Activated naive CD8-positive, alpha-beta T cell treated with anti-CD3 and anti-CD28 coated beads, Interleukin-2, amount 10 ng/mL, durations not matched to agents 7 days and 5 days (primary cell): ENCODE measurements at places on chromosomes 4 and X. TPM values are rescaled to one million over a fixed set of nuclear protein-coding genes. Genes with fewer than 3 reads are reported as not detected.

- H3K36me3 ChIP-seq = no peaks in the 10 kb centered on the region
- no peak overlapping the region for H3K27ac ChIP-seq
- DNase-seq = no peak
- no peak overlapping the region for H3K4me3 ChIP-seq
- no peaks in the 10 kb centered on the region for H3K4me1 ChIP-seq
- peaks cover 2% of the 10 kb centered on the region for H3K27me3 ChIP-seq
These were observed 274.1 kb upstream of the GK2 start for GRCh38 chr4:79682161-79682560.

DNA sequence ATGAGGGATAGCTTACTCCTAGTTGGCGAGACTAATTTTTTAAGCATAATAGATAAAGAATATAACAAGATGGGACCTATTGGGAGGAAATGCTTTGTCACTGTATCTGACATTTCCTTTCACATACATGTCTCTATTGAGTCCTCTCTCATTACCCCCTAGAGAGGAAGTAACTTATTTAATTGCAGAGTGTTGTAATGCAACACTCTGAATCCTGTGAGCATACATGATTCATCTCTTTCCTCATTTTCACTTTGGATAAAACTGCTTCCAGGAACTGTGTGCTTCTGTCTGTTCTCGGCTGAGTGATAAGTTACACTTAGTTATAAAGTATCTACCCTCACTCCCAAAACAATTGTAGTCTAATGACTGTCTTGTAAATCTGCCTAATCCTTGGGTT lies 266.1 kb upstream of the ANXA10 start:
- H3K4me3 ChIP-seq = no peak overlapping the region
- no peaks in the 10 kb centered on the region for H3K27me3 ChIP-seq
- no peak for DNase-seq
- H3K27ac ChIP-seq = no peak overlapping the region

- H3K36me3 ChIP-seq = no peaks in the 10 kb centered on the region
- peaks cover 6% of the 10 kb centered on the region for H3K4me1 ChIP-seq
- H3K4me3 ChIP-seq = no peak overlapping the region
- peak; percentile 28 for DNase-seq
These were observed 6.8 kb upstream of the TCEANC start for GRCh38 chrX:13646154-13646549.

The CPZ gene
- total RNA-seq = not detected

GRCh38 chrX:3348191-3348590 lies 1.7 kb upstream of the MXRA5 start:
- DNase-seq = no peak
- H3K4me3 ChIP-seq = no peak overlapping the region
- H3K4me1 ChIP-seq = no peaks in the 10 kb centered on the region
- H3K27me3 ChIP-seq = peaks cover 24% of the 10 kb centered on the region

DNA sequence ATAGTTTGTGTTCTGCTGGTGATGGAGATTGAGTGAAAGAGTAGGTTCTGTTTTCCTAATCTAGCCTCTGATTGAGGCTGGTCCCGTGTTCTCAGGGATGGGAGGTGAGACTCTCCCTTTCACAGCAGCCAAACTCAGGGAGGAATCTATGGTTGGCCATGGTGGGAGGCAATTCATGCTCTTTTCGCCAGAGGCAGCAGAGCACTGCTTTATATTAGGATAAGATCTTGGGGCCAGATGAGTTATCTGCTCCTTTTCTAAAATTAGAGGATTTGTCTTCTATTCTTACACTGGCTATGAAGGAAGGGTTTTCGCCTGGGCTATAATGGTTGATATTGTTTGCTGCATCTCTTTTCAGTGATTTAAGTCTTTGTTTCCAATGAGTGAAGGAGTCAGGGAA lies 63.9 kb upstream of the NLGN4X start:
- peaks cover under 1% of the 10 kb centered on the region for H3K27me3 ChIP-seq
- DNase-seq = no peak

DNA sequence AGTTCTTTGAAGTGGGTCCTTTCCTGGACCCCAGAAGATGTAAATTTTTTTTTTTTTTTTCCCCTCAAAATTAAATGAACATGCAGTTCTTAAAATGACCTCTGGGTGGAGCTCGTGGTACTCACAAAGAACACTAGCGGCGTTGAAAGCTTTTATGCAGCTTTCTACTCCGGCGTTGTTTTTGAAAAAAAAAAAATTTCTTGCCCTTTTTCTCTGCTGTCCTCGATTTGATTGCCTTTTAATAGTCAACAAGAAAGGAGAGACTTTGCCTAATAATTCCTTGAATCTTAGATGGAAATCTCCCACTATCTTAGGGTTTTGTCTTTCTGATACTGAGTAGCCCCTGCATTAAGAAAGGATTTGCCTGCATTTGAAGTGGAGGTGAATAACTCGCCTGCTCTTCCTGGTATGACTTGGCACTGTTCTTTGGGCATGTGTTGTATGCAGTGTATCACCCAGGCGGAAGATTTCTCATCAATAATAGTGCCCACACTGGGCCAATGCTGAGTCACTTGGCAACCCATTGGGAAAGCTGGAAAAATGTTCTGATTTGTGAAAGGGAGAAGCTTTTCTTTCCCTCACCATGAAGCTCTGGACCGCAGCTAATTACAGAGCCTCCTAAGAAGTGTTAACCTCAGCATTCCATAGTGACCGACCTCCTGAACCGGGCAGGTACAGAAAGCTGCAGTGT lies 104.0 kb downstream of the PHEX start:
- DNase-seq = no peak
- no peak overlapping the region for H3K27ac ChIP-seq
- H3K4me1 ChIP-seq = no peaks in the 10 kb centered on the region
- H3K36me3 ChIP-seq = no peaks in the 10 kb centered on the region

DNA sequence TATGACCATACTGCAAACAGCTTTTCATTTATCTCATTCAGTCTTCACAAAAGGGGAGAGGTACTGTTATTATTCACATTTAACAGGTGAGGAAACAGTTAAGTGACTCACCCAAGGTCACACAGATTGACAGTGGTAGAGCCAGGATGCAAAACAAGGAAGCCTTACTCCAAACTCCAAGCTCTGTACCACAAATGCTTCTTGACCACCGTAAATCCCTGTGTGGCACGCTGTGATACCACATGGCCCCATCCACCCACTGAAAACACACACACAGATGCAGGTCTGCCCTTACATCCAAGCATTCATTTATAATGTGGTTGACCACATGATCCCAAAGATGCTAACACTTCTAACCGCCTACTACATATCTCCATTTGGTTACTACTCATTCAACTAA lies 129.5 kb downstream of the TSPAN5 start:
- no peak for DNase-seq
- no peaks in the 10 kb centered on the region for H3K27me3 ChIP-seq
- H3K4me1 ChIP-seq = peaks cover 7% of the 10 kb centered on the region
- peaks cover 9% of the 10 kb centered on the region for H3K36me3 ChIP-seq
- no peak overlapping the region for H3K27ac ChIP-seq

DNA sequence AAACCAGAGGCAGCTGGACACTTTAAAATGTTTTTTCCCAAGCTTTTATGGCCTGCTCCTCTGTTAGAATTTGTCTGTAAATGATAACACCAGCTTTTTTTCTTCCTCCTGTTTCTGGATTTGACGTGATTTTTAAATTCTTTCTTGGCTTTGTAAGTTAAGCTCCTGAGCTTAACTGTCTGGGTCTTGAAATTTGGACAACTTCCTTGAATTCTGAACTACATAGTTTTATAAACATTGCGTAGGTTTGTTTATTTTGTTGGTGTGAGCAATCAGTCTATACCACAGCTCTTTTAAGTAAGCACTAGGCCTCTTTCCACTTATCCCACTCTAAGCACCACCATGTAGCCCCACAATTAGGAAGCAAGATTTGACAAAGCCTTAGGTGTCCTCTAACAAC lies 144.4 kb upstream of the GUCY1A1 start:
- H3K4me3 ChIP-seq = no peak overlapping the region
- DNase-seq = no peak
- H3K4me1 ChIP-seq = no peaks in the 10 kb centered on the region

The OPRPN gene
- not detected for total RNA-seq

The CA5B gene
- 18.5 TPM for total RNA-seq

The ASB5 gene
- not detected for total RNA-seq

- H3K4me1 ChIP-seq = no peaks in the 10 kb centered on the region
- no peaks in the 10 kb centered on the region for H3K36me3 ChIP-seq
- DNase-seq = no peak
These were observed 77.3 kb upstream of the LIMCH1 start for GRCh38 chr4:41460641-41461040.

GRCh38 chrX:132737743-132738142 lies 220.7 kb downstream of the HS6ST2 start:
- H3K4me3 ChIP-seq = no peak overlapping the region
- peaks cover 2% of the 10 kb centered on the region for H3K27me3 ChIP-seq
- no peaks in the 10 kb centered on the region for H3K36me3 ChIP-seq
- peaks cover 16% of the 10 kb centered on the region for H3K4me1 ChIP-seq
- H3K27ac ChIP-seq = no peak overlapping the region
